ENCODE measurements at places on chromosomes 7 and 10. TPM values are rescaled to one million over a fixed set of nuclear protein-coding genes. Genes with fewer than 3 reads are reported as not detected.

DNA sequence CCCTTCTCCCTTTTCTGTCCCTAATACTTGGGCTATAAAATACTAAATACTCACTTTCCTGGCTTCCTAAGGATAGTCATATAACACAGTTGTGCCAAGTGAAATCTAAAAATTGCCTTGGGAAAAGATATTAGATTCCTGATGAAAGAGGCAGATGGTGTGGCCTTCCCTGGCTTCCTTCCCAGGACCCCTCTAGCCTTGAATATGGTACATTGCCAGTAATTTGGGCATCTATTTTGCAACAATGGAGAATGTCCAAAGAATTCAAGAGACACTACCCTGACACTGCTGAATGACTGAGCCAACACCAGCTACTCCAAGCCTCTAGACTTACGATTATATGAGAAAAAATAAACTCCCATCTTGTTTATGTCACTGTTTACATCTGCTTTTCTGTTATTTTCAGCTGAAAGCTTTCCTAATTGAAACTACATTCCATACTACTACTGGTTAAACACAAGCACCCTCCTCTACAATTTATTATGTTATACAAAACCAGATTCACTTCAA lies 17.9 kb downstream of the COPG2 start:
- peak; percentile 72 for DNase-seq

DNA sequence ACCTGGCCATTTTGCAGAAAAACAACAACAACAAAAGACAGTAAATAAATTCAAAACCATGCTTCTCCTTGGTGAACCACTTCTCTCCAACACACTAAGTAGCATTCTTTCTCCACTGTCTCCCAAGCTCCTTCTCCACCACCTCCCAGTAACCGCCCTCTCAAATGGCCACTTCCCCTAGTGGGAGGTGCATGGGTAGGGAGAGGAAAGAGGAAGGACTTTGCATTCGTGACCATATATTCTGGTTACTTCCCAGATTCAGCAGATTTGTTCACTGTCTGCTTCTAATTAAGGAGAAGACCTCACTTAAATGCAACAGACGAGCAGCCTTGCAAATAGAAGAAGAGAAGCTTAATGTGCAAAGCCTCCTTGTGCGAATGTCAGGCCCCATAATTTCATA lies 166.8 kb downstream of the SORCS1 start:
- DNase-seq = no peak

DNA sequence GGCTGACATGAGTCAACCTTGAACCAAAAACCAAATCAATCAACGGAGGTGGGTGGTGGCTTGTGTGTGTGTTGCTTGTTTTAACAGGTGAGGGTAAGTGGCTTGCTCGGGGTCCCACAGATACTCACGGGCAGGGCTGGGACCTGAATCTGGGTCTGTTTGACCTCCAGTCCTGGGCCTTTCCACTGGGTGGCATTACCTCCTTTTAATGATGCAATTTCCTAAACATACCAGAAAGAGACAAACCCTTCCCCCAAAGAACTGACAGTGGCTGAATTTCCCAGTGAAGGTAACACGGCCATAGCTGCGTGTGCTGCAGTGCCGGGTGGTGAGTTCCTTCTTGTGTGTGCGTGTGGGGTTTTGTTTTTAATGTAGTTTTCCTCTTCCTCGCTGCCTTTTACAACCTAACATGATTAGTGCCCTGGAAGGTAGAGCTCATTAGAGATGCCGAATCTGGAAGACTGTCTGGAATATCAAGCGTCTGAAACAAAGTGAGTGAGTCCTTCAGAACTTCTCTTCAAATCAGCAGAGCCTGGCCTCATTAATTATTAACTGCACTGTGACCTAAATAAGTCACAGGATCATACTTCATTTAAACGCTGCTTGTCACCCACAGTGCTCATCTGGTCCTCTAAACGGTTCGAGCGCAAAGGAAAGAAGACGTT lies 166.1 kb upstream of the TCERG1L start:
- DNase-seq = no peak

GRCh38 chr7:21338728-21339164 lies 89.1 kb upstream of the SP4 start:
- DNase-seq = no peak

DNA sequence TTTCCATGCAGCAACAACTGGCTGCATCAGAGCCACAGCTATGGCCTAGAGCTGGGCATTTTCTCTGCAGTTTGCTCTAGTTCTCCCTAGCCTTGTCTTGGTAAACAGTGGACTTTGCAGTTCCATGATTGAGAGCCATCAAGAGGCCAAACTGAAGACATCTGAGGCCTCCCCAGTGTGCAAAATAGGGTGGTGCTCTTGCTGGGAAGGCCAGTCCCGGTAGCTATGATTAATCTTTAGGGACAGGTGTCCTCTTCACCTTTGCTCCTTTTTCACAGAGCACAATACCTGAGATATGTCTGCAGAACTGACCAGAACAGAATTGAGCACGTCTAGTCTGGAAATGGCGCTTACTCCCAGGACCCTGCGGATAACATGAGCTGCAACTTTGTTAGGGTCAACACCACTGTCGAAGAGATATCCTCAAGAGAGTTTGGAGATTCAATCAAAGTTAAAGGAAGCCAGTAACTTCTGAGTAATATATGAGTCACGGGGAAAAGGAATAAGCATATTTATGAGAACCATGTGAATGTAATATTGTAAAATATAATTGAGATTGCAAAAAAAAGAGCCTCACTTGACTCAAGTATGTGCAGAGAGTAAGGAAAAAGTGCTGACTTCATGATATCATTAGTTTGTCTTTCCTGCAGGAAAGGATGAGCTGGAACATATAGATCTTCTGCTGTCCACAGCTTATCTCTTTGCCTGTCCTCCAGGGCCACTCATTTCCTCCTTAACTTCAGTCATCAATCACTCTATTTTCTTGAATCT lies 76.7 kb downstream of the ANK3 start:
- DNase-seq = no peak

DNA sequence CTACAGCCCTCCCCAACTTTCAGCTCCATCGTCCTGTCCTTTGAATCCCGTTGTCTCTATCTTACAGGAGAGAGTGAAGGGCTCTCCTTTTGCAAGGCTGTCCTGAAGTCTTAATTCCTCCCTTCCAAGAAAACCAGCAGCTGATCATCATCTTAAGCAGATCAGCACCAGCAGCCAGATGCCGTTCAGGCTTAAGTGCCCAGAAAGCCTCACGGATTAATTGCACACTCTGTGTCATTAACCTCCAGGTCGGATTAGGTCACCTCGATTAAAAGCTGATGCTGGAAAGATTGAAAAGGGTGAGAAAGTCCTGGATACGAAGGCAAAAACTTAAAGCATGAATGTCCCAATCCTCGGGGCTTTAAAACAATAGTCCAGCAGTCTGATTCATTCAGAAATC lies 24.8 kb upstream of the ADARB2 start:
- DNase-seq = no peak

DNA sequence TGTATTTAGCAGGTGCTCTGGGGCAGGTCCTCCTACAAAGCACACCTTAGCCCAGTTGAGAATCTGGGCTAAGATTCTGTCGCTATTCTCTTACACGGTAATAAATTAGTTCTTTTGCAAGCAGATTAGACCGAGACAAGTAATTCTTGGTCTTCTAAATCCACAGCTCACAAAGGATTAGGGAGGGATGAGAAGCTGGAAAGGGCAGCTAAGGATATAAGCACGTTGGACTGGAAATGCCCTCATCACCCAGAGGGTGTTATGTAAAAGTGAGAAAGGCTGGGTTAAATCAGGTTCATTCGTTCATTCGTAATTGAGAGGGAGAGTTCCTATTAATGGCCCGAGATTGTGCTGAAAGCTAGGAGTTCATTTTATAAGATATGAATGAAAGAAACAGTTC lies 41.8 kb downstream of the PFKFB3 start:
- no peak for DNase-seq

DNA sequence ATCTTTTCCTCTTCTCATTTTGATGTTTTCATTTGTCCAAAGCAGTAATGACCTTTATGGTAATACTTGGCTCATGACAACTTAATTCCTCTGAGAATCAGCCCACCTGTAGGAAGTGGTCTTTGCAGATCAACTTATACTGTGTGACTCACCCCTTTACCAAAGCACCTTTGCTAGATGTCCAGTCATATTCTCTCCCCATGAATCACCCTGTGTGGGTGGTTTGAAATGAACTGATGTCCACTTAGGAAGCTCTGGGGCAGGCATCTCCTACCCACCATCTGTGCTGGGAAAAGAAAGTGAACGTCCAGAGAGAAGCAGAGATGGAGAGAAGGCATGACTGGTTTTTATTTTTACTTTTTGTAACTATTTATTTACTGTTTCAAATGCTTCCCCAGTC lies 410.3 kb downstream of the KIF20B start:
- no peak for DNase-seq

DNA sequence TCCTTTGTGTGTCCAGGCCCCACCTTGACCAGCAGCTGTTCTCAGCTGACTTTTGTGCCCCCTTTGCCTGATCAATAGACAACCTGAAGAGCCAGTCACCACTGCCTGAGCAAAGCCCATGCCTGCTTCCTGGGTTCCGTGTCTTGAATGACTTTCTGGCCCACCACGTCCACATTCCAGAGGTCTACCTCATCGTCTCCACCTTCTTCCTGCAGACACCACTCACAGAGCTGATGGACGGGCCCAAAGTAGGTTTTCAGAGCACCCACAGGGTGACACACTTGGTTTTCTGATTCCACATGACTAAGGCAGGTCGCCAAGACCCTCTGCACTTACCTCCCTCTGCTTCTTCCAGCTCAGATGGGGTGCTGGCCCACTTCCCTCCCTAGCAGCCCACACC lies 126.8 kb downstream of the WDFY4 start:
- DNase-seq = no peak

GRCh38 chr10:17585016-17585415 lies 32.2 kb downstream of the HACD1 start:
- DNase-seq = no peak

GRCh38 chr10:78328592-78329404 lies 295.1 kb downstream of the RPS24 start:
- no peak for DNase-seq

- no peak for DNase-seq
Observed at GRCh38 chr7:2633538-2634266, 1.9 kb downstream of the TTYH3 start.

GRCh38 chr7:20561466-20561865 lies 54.0 kb upstream of the ABCB5 start:
- no peak for DNase-seq

GRCh38 chr7:43767311-43767710 lies 8.8 kb downstream of the BLVRA start:
- DNase-seq = peak; percentile 28

- no peak for DNase-seq
Observed at GRCh38 chr10:48684463-48684791, 246 bp upstream of the WDFY4 start.

DNA sequence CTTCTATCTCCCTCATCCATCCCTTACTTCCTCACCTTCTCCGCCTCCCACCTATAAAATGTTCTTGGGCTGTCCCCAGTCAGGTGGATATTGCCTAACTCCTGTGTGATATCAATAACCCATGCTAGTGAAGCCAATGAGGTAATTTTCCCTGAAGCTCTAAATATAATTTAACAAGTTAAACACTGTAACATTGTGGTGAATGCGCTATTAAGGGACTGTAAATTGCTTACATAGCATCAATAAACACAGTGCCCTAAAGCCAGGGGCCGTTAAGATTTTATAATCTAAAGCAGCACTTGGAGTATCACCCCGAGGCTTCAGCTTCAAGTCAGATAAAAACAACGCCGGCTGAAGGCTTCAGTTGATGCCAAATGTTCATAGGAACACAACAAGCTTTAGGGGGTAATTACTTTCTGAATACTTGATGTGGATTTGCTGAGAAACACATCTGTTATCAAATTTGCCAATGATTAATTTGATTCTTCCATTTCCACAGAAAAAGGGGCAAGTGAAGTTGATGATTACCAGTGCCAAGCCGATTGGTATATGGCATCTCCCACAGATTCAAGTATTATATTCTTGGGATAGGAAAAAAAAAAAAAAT lies 138.4 kb downstream of the CREB5 start:
- no peak for DNase-seq

GRCh38 chr7:22639396-22639795 lies 87.6 kb upstream of the IL6 start:
- no peak for DNase-seq

DNA sequence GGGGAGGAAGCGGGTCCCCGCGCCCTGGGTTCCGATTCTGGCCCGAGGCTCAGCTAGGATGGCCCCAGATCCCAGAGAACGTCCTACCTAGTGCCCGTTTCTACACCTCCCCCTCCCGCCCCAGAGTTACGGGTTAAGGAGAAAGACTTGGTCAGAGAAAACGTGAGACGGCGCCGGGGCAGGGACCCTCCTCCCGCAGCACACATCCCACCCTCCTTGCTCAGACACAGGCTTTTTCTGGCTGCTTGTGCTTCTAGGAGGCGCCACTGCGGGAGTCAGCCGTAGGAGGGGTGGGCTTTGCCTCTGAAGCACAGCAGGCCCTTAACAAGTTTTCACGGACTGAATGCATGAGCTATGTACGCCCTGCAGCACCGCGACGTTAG lies 104.9 kb upstream of the LEP start:
- DNase-seq = no peak

DNA sequence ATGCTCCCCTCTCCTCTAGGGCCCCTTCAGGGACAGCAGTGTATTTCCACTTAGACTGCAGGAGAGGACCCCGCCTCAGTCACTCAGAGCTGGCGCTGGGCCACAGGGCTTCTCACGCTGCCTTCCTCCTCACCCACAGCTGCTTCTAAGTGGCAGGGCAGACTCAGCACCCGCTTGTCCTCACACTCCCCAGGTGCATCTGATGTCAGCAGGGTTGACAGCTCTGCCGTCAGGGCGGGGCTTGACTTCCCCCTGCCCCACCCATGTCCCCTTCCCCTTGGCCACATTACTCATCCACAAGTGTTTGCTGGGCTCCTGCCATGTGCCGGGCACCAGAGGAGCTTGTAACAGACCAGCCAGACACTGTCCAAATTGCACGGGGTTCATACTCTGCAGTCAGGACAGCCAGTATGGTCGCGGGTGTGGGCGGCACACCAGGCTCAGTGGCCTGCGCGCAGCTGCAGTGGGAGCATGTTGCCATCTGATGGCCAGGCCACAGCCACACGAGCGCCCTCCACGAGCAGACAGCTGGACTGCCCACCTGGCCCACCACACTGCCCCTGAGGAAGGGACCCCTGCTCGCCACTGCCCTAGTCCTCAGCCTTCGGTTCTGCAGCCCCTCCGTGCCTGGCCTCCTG lies 29.3 kb upstream of the TTYH3 start:
- DNase-seq = peak; percentile 88

CALML3 gene
- total RNA-seq = 9.4 TPM

GIMAP1 gene
- 3.2 TPM for total RNA-seq

FAM25C gene
- total RNA-seq = not detected

BUD23 gene
- total RNA-seq = 30.1 TPM

CALHM1 gene
- total RNA-seq = 0.10 TPM

COL26A1 gene
- 1.6 TPM for total RNA-seq

CARD11 gene
- total RNA-seq = 1.4 TPM

SYCE1 gene
- not detected for total RNA-seq

BMPR1A gene
- total RNA-seq = 102 TPM

AKR1C2 gene
- total RNA-seq = 2.8 TPM

C10orf120 gene
- total RNA-seq = not detected

TMEM130 gene
- total RNA-seq = 3.5 TPM

LRRC18 gene
- not detected for total RNA-seq

TMEM178B gene
- 2.5 TPM for total RNA-seq

C10orf105 gene
- 0.10 TPM for total RNA-seq

FAM25G gene
- total RNA-seq = not detected

OR2A42 gene
- not detected for total RNA-seq

NEUROG3 gene
- not detected for total RNA-seq

MYH16 gene
- total RNA-seq = not detected
